ENCODE measurements at places on chromosomes 12 and 14. TPM values are rescaled to one million over a fixed set of nuclear protein-coding genes. Genes with fewer than 3 reads are reported as not detected.

GRCh38 chr12:104165801-104166200 lies 27.8 kb upstream of the NFYB start:
- no peak overlapping the region for H3K27ac ChIP-seq
- no peak overlapping the region for H3K4me3 ChIP-seq

DNA sequence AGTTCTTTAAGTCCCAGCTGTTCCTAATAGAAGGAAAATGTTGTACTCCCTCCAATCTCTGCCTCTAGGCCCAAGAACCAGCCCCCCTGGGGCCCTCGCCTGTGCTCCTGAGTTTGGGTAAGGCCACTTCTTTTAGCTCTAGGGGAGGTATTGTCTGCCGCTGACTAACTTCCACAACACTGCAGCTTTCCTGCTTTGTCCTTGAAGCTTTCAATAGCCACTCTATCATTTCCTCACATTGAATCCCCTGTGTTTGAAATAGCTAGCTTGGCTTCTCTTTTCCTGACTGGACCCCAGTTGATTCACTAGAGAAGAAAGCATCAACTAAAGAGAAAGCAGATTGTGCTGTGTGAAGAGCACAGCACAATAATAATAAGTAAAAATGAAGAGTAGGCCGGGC lies 28.8 kb downstream of the KRT80 start:
- H3K27ac ChIP-seq: no peak overlapping the region
- H3K4me1 ChIP-seq: peaks cover 12% of the 10 kb centered on the region
- H3K4me3 ChIP-seq: no peak overlapping the region
- no peaks in the 10 kb centered on the region for H3K36me3 ChIP-seq

DNA sequence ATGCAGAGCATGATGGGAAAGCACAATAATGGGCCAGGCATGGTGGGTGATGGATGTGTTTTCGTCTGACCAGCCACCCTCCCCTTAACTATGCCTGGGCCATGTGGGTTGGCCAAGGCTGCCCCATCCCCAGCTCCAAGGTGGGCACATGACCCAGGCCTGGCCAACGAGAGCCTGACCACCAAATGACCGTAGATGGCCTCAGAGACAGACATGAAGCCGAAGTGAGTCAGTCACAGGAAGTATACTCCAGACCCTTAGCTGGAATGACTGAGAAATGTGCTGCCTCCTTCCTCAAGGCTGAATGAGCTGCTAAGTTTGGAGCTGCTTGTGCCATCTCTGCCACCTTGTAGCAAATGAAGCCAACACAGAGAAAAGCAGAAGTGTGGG lies 233.6 kb downstream of the BCL11B start:
- H3K27ac ChIP-seq: no peak overlapping the region
- H3K36me3 ChIP-seq: no peaks in the 10 kb centered on the region
- H3K4me1 ChIP-seq: no peaks in the 10 kb centered on the region
- no peak overlapping the region for H3K4me3 ChIP-seq

DNA sequence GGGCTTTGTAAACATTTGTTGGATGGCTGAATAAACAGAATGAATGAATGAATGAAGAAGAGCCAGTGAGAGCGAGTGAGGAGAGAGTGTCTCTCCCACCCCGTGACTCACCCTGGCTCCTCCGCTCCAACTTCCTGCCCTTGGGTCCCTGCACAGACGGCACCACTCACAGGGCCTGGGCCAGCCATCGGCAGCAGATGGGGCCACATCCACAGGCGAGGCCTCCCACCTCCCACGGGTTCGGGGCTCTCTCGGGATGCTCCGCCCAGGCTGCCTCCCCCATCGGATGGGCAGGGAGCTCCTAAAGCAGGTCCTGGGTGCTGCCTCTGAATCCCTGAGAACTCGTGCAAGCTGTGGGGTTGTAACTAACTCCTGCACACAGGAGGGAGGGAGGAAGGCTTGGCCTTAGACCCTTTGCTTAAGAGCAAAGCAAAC lies 41.3 kb downstream of the CCNK start:
- H3K27me3 ChIP-seq: no peaks in the 10 kb centered on the region
- no peak overlapping the region for H3K4me3 ChIP-seq
- H3K4me1 ChIP-seq: peaks cover 32% of the 10 kb centered on the region
- peak; percentile 78 for DNase-seq
- peak overlapping the region; percentile 76 for H3K27ac ChIP-seq
- no peaks in the 10 kb centered on the region for H3K36me3 ChIP-seq

DNA sequence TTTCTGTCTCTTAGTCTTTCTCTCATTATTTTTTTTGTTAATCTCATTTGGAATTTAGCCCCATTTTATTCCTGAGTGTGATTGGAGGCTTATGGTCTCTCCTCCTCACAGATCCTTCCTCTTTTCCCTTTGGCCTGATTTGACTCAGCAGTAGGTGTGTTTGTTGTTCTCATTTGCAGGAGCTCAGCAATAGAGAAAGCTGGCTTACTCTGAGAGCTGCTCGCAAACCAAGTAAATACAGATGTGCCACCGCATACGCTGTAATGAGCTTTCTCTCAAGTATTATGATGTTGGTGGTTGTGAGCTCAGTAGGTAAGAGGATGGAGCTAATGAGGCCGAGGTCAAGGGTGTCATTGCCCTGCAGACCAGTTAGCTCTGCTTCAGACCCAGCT lies 206.5 kb downstream of the ETV6 start:
- H3K36me3 ChIP-seq: peaks cover 26% of the 10 kb centered on the region
- no peak overlapping the region for H3K27ac ChIP-seq
- H3K4me3 ChIP-seq: no peak overlapping the region
- no peak for DNase-seq

DNA sequence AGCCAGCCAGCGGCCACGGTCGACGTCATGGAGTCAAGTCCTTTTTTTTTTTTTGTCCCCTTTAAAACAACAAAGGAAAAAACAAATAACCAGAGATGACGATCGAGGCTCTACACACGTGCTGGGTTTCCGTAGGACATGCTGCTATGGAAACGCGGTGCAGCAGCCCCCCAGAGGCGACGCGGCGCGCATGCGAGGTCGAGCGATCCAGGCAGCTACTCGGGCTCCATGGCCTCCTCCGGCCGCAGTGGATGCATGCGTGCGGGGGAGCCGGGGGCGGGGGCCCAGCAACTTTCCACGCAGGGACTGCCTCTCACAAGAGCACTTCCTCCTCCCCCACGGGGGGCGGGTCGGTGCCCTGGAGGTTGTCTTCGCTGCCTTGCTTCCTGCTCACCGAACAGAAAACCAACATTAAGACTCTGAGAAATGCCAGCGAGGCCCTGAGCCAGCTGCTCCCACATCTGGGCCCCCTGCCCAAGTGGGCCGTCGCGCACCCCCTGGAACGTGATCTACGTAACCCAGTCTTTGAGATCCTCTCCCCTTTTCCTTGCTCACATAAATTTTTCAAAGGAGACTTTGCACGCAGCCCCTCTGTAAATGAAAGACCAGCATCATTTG lies 30.7 kb downstream of the P2RX4 start:
- H3K36me3 ChIP-seq: peaks cover 30% of the 10 kb centered on the region
- H3K27me3 ChIP-seq: no peaks in the 10 kb centered on the region
- H3K4me1 ChIP-seq: peaks cover 2% of the 10 kb centered on the region

DNA sequence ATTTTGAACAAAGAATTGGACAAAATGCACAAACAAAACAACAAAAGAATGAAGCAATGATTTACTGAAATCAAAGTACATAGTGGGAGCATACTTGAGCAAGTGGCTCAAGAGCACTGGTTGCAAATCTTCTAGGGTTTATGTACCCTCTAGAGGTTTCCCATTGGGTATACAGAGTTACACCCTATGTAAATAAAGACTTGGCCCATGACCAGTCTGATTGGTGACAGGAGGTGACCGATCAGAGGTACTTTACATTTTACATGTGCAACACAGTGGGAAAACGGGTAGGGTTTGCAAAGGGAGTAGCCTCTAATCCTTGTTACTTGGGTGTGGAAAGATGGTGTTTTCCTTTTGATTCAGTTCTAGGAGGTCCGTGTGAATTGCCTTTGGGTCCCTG lies 10.6 kb upstream of the FAM181A start:
- no peak overlapping the region for H3K27ac ChIP-seq
- H3K4me3 ChIP-seq: no peak overlapping the region
- H3K4me1 ChIP-seq: no peaks in the 10 kb centered on the region
- H3K27me3 ChIP-seq: 0 out of 2 replicates have a peak, but pooled peaks cover 3% of the 10 kb centered on the region
- DNase-seq: no peak
- H3K36me3 ChIP-seq: no peaks in the 10 kb centered on the region

DNA sequence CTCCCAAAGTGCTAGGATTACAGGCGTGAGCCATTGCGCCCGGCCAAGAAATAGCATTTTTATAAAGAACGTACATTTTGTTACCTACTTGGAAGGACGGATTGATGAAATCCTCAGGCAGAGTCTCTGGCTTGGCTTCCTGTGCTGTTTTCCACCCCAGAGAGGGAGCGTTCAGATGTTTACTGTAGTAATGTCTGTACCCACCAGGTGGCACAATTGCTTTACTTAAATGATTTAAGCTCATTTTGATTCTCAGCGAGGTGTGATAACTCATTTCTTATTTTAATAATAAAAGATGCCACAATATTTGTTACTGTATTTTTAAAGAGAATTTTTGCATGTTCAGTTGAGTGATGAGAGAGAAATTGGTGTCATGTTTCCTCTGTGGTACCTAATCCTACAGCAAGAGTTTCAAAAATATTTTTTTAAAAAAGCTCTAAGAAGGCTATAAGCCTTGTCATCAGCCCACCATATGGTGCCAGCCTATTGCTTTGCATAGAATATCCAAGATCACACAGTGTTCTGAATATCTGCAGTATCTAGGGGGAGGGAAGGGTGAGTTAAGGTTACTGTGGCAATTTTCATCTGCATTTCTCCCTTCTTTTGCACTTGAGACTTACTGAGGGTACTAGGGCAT lies 82.6 kb upstream of the TRAF3 start:
- no peak overlapping the region for H3K4me3 ChIP-seq
- H3K27ac ChIP-seq: no peak overlapping the region
- no peaks in the 10 kb centered on the region for H3K4me1 ChIP-seq

- no peaks in the 10 kb centered on the region for H3K27me3 ChIP-seq
- no peak overlapping the region for H3K4me3 ChIP-seq
- DNase-seq: peak; percentile 11
- no peak overlapping the region for H3K27ac ChIP-seq
- peaks cover 1% of the 10 kb centered on the region for H3K4me1 ChIP-seq
- H3K36me3 ChIP-seq: no peaks in the 10 kb centered on the region
These were observed 60.1 kb upstream of the DIO2 start for GRCh38 chr14:80271389-80271788.

Gene RASSF8
- 50.5 TPM for total RNA-seq

Gene ZFHX2
- under 0.01 TPM for total RNA-seq

Gene CD163
- not detected for total RNA-seq

Gene ST8SIA1
- not detected for total RNA-seq

Gene AICDA
- total RNA-seq: not detected

Gene AQP5
- total RNA-seq: not detected

Data from IMR-90 (cell line).